Renal cortex interstitium (tissue), 15 donors: ENCODE measurements at places on chromosomes 11 and 22. TPM values are rescaled to one million over a fixed set of nuclear protein-coding genes. Genes with fewer than 3 reads are reported as not detected.

GRCh38 chr11:125251956-125252355 is 87.4 kb downstream of the PKNOX2 start:
- no peak for DNase-seq

DNA sequence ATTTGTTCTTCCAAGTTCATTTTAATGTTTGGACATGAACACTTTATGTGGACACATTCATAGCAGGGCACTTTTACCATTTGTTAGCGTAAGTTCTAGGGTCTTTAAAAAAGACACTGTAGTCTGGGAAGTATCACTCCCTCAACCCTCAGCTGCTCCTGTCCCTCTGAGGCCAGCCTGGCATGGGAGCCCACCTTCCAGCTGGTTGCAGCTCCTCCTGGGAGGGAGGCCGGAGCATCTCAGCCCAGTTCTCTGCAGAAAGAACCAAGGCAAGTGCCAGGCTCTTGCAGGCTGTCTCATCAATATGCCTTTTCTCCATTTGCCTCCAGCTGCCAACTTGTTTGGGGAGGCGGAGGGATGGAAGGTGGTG is 150.6 kb downstream of the OPCML start:
- no peak for DNase-seq

DNA sequence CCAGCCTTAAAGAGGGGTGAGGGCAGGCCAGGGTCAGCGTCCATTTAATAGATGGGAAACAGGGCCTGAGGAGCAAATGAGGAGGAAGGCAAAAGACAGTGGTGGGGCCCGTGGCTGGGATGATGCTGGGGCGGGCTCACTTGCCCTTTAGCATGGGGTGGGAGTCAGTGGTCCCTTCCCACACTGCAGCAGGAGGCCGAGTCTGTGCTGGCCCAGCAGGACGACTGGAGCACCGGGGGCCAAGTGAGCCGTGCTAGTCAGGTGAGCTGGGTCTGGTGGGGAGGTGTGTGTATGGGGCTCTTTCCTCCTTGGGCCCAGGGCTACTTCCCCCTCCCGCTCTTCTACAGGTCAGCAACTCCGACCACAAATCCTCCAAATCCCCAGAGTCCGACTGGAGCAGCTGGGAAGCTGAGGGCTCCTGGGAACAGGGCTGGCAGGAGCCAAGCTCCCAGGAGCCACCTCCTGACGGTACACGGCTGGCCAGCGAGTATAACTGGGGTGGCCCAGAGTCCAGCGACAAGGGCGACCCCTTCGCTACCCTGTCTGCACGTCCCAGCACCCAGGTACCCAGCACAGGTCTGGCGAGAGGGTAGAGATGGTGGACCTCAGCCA is 12.8 kb downstream of the SCYL1 start:
- no peak for DNase-seq

DNA sequence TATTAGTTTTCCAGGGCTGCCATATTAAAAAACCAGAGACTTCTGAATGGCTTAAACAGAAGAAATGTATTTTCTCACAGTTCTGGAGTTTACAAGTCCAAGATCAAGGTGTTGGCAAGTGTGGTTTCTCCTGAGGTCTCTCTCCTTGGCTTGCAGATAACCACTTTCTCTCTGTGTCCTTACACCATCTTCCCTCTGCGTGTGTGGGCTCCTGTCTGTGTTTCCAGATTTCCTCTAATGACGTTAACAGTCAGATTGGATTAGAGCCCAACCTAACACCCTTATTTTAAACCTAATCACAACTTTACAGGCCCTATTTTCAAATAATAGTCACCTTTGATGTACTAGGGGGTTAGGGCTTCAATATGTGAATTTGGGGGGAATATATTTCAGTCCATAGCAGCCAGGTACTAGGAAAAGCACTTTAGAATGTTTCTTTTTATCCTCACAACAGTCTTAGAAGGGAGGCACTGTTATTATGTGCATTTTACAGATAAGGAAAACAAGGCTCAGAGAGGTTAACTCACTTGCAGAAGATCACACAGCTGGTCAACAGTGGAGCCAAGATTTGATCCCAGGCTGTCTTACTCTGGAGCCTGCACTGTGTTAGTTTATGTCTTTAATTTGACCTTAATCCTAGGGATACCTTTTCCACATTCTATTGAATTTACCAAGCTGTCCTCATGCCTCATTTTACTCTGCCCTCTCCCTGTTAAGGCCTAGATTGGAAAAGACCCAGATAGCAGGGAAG is 116.4 kb upstream of the CRYBB3 start:
- no peak for DNase-seq

DNA sequence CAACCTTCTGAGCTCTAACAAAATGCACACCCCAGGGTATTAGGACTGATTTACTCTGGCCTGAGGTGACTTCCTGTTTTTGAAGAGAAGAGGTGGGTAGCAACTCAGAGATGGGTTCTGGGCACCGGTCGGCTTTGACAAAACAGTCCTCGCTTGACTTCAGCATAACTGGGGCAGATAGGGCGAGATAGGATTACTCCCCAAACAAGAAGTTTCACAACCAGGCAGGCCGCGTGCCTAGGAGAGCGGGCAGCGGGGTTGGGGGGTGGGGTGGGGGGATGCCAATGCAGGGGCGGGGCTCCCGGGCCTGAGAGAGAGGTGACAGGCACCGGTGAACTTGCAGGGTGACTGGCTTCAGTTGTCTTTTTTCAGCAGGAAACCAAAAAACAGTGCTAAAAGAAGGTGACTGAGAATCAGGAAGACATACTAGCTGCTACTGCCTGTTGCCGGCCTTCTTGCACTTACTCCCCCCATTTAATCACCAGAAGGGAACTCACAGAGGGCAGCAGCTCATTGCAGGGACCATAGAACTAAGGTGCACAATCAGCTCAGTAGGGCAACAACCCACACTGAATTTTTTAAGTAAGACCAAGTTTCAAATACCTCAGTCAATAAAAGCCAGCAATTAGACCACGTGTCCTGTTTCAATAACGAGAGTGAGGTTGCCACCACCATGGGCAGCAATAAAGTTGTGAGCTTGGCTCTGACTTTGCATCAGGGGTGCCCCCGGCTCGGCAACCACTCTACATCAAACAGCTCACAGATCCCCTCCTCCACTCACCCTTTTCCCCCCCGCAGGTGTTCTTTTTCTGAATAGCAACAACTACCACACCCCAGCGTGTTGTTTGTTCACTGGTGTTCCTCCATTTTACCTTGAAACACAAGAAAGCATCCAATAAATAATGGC is 37.2 kb upstream of the ETS1 start:
- no peak for DNase-seq

DNA sequence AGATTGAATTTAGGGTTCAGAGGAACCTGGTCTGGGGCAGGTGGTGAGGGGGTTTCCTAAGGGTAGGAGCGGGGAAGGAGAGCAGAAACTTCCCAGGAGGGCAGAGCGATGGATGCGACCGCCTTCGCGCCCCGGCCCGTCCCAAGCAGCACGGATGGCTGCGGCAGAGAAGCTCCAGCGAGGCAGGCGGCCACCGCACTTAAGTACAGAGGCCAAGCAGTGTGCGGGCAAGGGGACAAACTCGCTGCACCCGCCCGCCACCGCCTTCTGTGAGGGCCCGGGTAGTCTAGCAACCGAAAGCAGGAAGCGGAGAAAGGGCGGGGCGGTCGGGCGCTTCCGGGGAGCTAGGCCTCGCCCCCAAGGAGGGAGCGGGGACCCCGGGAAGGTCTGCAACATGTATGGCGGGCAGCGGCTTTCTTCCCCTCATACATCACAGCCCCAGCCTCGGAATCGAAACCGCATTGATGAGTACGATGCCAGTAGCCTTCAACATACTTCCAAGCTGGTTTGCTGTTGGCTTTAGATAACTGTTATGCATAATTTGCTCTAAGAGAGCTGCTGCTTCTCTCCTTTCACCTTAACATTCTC is at the start of gene AGBL2:
Gene AGBL2 (minus strand): TSS at position 288 of the 588 bp plus-strand sequence. CDS start 719 bp downstream, outside the sequence.
- peak; percentile 44 for DNase-seq

- no peak for DNase-seq
These were observed at the start of gene BCR for GRCh38 chr22:23180301-23180892. Gene BCR (plus strand): TSS chr22:23180509. CDS start chr22:23180961, 452 bp downstream.

DNA sequence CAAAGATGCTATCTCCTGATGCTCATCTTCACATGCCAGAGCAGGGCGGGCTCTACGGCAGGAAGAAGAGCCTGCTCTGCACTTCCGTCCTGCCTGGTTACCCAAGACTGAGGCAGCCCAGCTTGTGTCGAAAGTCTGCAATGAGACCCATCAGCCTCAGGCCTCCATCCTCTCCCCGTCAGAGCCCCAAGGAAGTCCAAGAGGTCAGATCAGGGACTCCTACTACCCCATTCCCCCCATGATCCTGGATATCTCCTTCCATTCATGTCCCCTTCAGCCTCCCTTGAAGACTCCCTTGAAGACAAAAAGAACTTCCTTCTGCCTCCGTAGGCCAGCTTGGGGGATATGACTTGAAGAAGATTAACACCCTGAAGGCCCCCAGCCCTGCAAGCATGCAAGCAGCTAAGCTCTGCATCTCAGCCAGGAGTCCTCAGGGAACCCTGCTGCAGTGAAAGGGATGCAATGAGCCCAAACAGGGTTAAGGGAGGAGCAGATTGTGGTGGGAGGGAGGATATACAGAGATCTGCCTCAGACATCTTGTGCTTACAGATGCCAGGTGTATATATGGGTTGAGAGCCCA is 85.6 kb downstream of the TRIM29 start:
- DNase-seq: no peak

DNA sequence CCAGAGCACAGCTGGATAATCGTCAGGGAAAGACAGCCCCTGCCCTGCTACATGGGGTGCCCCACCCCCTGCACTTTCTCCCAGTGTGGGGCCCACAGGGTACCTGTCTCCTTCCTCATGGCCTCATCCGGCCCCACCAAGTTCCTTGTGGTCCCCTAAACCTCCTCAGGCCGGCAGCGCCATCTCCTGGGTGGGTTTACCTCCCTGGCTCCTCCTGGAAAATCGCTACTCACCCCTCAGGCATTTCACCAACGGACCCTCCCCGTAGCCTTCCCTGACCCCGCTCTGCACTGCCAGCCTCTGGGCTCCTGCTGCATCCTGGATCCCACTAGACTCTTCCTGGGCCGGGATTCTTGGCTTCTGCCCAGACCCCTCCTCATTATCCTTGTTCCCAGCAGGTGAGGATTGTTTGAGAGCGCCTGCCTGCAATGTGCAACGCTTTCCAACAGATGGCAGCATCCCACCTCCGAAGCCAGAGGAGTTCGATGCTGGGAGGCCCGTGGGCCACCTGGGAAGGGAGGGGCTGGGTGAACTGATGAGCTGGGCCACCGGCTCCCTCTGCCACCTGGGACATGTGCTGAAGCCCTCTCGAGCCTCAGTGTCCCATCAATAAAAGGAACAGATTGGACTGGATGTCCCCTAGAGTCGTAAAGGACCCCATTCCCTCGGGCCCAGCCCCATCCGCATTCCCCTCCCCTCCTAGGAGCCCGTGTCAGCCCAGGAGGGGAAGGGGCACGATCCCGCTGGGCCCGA is 44.2 kb upstream of the TTLL12 start:
- DNase-seq: peak; percentile 16

DNA sequence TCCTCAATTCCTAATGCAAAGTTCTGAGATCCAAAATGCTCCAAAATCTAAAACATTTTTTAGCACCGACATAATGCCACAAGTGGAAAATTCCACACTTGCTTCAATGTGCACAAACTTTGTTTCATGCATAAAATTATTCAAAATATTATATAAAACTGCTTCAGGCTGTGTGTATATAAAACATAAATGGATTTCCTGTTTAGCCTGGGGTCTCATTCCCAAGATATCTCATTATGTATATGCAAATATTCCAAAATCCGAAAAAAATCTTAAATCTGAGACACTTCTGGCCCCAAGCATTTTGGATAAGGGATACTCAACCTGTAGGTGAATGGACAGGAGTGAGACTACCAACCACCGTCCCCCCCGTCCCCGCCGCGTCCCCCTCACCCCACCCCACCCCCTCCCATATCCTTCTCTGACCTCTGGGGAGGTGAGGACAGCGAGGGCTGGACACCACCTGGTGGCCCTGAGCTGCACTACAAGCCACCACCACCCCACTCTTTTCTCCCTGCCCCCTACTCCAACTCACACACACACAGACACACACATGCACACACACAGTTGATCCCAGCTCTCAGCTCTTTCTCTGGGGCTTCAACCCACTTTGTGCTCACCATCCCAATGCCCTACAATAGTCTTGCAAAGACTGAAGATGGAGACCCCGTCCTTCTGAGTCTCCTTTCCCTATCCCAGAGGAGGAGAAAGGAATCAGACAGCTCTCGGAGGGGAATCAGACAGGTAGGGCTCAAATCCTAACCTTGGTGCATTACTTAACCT is 101.0 kb downstream of the PDE2A start:
- no peak for DNase-seq

GRCh38 chr22:39699631-39700360 is 129.2 kb downstream of the CACNA1I start:
- DNase-seq: no peak

DNA sequence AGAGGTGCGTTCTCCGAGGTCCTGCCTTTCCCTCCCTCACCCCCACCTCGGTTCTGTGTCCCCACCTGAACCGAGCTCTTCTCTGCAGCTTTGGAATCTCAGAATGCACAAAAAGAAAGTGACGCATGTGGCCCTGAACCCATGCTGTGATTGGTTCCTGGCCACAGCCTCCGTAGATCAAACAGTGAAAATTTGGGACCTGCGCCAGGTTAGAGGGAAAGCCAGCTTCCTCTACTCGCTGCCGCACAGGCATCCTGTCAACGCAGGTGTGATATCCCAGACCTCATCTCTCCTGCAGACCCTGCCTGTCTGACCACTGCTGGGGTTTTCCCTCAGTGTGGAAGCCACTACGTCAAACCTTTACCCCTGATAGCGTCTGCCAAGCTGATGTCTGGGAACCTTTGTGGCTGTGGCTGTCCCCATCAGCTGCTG is 13.9 kb downstream of the ACP2 start:
- DNase-seq: no peak

DNA sequence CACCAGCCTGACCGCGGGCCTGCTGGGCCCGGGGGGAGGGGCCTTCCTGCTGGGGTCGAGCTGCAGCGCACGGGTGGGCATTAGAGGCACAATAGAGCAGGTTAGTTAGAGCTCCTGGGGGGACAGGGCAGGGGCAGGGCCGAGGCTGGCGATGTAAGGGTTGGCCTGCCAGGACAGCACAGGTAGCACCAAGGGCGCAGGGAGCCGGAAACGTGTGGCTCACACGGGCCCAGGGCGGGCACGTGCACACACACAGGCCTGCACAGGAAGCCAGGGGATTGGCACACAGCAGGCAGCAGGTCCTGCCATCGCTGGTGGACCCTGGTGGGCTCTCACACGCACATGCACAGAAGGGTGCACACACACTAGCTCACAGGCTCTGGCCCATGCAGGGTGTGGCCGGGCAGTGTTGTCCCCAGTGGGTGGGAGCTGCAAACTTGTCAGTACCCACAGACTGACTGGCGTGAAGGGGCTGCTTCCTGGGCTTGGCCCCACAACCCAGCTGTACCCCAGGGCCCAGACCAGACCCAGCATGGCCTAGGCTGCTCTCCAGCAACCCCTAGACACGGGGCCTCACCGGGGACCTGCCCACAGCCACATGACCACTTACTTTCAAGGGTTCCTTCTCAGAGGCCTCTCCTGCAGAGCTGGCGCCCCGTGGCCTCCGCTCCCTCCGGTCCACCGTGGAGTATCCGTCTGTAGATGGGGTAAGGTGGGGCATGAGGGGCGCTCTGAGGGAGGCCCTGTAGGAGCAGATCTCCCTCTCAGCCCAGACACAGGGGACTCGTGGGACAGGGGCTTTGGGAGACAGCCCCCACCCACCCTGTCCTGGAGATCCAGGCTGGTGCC is 29.9 kb upstream of the TXNRD2 start:
- DNase-seq: no peak

GRCh38 chr11:134037046-134037908 is 31.6 kb upstream of the JAM3 start:
- DNase-seq: no peak

GRCh38 chr11:79039122-79039521 is 401.7 kb downstream of the TENM4 start:
- DNase-seq: no peak

Gene PNPLA5
- polyA plus RNA-seq: not detected

Gene DRICH1
- polyA plus RNA-seq: 2.9 TPM

Gene ASPHD2
- 3.6 TPM for polyA plus RNA-seq

Gene OR56A1
- not detected for polyA plus RNA-seq

Gene MRGPRX3
- not detected for polyA plus RNA-seq
